ENCODE measurements at places on chromosomes 6 and 20.

DNA sequence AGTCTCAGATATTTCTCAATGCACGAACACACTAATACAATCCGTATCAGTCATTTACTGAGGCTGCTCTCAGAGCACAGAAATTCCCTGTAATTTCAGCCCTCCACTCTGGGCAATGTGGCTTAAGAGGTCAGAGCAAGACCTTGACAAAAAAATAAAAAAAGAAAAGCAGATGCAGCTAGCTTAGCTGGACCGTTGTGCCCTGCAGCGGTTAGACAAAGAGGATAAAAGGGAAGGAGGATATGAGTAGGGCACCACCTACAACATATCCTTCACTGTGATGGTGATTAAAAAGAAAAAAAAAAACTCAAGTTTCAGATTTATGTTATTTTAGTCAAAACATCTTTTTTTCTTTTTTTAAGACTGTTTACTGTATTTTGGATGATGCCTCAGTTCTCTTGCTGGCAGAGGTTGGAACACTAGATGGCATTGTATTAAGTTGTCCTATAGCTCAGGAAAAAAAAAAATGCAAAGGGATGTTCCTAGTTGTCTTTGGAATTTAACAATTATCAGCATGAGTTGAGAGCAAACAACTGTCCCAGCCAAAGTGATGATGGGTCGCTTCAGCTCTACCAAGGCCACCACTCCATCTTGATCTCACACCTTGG is 59.9 kb downstream of the ANKEF1 start:
- DNase-seq: no peak

GRCh38 chr20:53829255-53829723 is 235.7 kb upstream of the ZNF217 start:
- DNase-seq: no peak

DNA sequence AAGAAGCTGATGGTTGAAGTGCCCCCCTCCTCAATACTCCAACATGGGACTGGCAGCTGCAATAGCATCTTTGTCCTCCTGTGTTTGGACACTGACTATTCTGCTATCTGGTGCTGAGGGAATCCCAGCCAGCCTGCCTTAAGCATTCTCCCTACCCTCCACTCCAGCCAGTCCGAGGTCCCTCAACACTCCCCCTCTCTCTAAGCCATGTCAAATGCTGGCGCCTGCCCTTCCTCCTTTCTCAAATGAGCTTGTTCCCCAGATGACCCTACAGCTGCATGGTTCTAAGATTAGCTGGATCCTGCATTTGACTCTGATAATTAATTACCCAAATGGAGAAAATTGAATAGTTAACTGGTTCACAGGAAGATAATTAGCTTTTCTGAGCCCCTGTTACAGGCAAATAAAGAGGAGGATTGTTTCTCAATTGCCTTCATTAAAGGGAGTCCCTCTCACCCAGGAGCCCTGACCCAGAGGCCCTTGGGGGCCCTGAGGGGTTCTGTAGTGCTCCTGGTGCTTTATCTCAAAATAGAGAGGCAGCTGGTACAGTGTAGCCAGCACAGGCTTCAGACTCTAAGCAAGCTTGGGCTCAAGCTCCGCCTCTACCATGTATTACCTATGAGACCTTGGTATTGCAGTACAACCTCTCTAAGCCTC is 37.9 kb upstream of the CHD6 start:
- DNase-seq: no peak

DNA sequence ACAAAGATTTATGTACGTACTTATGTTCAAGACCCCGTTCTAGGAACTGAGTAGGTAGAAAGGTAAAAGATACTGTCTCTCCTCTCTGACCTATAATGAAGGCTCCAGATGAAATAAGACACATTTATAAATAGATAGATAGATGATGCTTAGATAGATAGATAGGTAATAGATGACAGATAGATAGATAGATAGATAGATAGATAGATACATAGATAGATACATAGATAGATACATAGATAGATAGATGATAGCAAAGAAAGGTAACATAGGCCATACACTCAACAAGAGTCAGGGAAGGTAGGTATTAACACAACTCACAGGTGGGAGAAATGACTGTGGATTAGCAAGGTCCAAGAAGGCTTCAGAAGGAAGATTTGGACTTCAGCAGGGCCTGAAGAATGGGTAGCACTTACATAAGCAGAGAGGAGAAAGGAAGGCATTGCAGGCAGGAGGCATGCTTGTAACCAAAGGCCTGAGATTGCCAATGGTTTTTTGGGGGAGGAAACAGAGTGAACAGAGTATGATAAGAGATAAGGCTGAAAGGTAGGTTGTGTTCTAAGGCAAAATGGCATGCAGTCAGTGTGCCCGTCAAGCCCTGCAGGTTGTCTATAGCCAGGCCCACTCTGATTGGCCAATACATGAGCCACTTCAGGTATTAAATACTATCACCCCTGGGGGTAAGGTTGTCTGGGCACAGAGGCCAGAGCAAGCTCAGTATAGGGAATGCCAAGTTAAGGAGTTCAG is 7.7 kb upstream of the MYB start:
- DNase-seq: peak; percentile 78

DNA sequence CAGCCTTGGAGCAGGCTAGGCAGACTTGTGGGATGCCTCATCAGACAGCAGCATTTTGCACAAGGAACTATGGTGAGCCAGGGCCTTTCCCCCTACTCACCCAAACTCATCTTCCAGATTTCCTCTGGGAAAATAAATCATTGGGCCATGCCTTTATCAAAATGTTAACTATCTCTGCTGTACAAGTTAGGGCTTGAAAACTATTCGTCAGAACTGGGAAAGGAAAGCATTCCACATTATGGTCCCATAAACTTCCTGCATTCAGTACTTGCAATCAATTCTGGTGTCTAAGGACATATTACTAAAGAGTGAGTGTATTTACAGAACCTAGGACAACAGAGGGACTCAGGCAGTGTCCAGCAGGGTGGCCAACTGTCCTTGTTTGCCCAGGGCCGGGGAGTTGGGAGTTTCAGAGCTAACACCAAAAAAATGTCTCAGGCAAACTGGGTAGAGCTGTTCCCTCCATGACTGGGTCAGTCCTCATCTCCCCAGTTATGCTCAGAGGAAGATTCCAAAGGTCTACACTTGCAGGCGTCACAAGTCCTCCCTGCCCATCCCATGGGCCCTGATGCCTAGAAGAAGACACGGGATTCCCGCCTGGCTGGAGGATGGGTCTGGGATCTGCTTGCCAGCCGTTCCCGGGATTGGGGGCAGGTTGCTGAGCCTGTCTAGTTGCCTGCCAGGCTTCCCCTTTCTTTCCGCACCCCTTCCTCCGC is 72.2 kb downstream of the SLC22A3 start:
- DNase-seq: no peak

DNA sequence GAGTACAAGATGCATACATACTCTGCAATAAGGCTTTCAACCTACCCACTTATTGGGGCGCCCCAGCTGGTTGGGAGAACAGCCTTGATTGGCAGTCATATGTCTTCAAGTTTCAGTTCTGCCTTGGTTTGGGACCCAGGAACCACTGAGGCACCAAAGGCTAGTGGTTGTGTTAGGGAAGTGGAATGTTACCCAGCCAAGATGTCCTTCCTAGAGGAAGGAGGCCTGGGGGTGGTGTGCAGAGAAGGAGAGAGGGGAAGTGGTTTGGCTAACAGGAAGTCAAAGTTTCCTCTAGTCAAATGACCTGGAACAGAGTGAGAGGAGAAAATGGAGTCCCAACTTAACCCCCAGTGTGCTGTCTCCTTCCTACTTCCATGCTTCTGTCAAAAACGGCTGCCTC is 59.4 kb downstream of the CD164 start:
- peak; percentile 93 for DNase-seq

- no peak for DNase-seq
Measured at GRCh38 chr6:90103056-90103800, 193.4 kb downstream of the BACH2 start.

- no peak for DNase-seq
Measured at GRCh38 chr6:134293659-134294161, 24.2 kb downstream of the SGK1 start.

DNA sequence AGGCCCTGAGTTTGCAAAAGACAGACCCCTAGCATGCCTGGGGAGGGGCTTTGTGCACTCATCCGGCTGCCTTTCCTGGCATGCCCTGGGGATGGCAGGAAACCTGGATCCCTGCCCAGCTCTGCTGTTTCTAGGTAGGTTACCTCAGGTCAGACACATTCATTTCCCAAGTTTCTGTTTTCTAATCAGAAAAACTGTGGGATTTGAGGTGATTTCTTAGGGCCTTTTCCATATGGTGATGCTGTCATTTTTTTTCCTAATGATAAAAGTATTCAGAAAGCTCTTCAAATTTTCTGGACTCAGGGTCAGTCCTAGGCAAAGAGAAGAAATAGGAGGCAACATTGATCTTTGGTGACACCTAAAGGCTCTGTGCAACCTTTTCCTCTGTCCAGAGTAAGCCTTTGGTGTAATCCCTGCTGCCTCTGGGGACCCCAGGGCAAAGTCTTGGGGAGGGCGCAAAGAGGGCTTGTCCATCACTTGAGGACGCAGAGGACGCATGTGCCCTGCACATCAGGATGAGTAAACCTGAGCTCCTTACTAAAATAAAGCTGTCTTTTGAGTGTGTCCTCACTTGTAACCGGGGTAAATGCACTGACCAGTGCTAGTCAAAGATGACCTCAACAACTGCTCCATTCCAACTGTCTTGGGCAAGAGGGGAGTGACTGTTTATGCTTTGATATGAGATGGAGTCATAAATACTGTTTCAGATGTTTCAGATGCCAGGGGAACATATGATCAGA is 13.5 kb upstream of the TRAM2 start:
- DNase-seq: no peak

- DNase-seq: no peak
Measured at GRCh38 chr6:34239500-34239825, 2.8 kb downstream of the HMGA1 start.

DNA sequence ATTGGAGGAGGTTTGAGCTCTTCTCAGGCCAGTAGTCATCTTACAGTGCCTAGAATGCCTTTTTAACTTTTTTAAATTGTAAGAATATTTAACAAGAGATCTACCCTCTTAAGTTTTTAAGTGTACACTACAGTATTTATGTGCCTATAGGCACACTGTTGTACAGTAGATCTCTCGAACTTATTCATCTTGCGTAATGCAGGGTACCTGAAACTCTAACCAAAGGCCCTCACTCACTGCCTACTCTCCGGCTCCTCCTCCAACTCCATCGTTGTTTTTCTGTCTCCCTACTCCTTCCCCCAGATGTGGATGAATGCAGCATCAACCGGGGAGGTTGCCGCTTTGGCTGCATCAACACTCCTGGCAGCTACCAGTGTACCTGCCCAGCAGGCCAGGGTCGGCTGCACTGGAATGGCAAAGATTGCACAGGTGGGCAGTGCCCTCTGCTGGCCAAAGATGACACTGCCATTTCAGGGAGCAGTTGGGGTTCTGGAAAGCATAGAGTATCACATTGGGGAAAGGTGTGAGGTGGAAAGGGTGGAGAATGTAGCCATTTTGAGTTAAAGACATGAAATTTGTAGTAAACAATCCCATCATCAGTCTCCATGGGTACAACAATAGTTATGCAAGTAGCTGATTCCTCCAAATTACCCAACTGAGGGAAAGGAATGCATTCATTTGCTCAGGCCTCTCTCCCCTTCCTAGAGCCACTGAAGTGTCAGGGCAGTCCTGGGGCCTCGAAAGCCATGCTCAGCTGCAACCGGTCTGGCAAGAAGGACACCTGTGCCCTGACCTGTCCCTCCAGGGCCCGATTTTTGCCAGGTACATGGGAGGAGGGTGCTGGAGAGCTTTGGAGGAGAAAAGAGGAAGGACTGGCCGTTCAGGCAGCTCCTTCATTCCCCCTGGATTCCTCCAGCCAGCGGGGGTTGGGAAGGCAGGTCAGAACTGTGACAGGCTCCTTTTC is 18.4 kb upstream of the ZNF76 start:
- no peak for DNase-seq

- no peak for DNase-seq
Measured at GRCh38 chr6:7910298-7910653, 312 bp downstream of the TXNDC5 start.

GRCh38 chr20:8209061-8209460 is 77.0 kb downstream of the PLCB1 start:
- no peak for DNase-seq

- DNase-seq: no peak
Measured at GRCh38 chr6:34310817-34311216, 62.0 kb upstream of the SMIM29 start.

GRCh38 chr6:93940381-93940780 is 521.0 kb upstream of the EPHA7 start:
- DNase-seq: no peak

- DNase-seq: no peak
Measured at GRCh38 chr6:168273441-168274036, 46.0 kb downstream of the DACT2 start.

GRCh38 chr6:126077810-126078776 is 91.8 kb downstream of the TRMT11 start:
- no peak for DNase-seq

DNA sequence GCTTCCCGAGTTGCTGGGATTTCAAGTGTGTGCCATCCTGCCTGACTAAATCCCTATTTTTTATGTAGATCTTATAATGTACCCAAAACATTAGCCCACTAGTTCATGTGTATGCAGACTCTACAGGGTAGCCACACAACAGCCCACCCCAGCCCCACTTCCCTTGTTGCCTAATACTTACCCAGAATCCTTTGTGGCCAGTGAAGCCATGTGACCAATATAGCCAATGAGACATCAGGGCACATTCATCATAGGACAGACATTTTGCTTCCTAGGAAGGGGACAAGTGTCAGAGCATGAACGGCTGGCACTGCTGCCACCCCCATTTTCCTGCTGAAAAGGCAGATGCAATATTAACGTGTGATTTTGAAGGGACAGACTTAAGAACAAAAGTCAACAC is 36.0 kb upstream of the TCP11 start:
- no peak for DNase-seq

DNA sequence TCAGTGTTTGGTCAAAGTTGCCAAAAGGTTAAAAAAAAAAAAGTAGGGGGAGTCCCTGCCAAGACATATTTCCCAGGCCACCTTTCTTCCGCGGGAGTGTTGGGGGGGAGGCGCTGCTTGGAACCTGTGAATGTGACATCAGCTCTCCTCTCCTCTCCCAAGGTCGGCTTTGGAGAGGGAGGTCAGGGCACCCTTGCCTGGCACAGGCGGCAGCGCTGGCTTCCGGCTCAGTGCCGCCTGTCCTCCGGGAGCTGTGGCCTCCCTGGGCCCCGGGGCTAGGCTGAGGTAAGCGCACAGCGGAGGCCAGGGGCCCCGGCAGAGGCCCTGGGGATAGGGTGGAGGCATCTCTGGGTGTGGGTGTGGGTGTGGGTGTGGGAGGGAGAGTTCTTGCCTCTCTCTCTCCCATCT is 1.9 kb upstream of the EDN1 start:
- DNase-seq: no peak

DNA sequence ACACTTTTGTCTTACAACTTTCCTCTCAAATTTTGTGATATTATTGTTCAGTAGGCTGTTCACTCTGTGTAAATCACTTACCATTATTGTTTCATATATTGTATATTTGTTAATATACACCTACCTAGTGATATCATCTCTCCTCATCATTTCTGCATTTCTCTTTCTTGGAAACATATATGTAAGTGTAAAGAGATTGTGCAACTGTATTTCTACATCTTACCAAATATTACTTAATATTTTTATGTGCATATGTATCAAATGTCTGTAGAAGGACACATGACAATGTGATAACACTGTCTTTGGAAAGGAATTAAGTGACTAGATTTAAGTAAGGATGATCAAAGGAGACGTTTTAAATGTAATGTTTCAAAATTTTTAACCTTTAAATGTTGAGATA is 30.2 kb downstream of the ZNF322 start:
- no peak for DNase-seq

- DNase-seq: no peak
Measured at GRCh38 chr20:33658510-33658909, 3.6 kb upstream of the C20orf144 start.

GRCh38 chr6:6785163-6785521 is 196.6 kb downstream of the LY86 start:
- no peak for DNase-seq

GRCh38 chr20:25247000-25247517 is 826 bp upstream of the PYGB start:
- DNase-seq: peak; percentile 4
